ENCODE measurements at places on chromosomes 13 and 19.

- no peak for DNase-seq
Observed at GRCh38 chr13:27236478-27236877, 14.9 kb upstream of the RPL21 start.

DNA sequence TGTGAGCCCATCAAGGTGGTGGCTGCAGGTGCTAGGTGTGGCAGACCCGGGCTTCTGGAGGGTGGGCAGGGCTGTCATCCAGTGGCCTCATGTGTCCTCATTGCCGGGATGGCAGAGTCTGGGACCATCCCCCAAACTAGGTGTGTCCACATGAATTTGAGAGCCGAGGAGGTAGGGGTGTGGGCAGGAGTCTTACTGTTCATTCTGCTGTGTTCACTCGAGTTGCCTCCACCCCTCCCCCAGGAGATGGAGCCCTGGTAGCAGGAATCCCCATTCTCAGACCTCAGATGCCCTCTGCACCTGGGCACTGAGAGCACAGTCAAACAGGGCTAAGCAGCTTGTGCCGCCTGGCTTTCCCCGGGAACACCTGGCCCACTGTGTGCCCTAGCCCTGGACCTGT, 22.4 kb downstream of the NAXD start:
- DNase-seq: no peak

DNA sequence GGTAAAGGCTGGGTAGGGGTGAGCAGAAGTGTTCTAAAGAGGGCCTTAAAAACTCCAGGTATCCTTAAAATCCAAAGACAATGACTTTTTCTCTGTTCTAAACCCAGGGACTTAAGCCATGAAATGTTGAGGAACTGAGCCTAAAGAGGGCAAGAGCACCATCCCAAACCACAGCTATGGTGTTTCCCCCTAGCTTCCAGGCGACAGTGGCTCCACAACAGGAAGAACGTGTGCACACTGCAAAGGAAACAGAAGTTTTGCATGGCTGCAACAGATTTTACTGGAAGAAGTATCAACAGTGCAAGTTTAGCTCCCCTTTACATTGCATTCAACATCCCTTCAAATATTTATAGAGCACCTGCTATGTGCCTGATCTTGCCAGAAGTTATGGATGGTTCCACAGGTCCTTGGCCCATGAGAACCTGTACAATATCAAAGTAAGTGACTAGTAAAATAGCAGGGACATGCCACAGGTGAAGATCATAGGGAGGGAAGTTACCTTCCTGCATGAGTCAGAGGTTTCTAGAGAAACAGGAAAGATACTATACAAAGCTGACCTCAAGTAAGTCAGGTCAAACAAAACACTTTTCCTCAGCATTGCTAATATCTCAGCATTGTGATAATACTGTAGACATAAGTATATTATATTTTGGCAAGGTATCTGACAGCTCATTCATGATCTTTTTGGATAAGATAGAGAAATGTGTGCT, 8.4 kb upstream of the KCTD12 start:
- DNase-seq: no peak

GRCh38 chr19:52679598-52679997, 41.4 kb upstream of the ZNF83 start:
- DNase-seq: no peak

Data from activated CD8-positive, alpha-beta memory T cell treated with anti-CD3 and anti-CD28 coated beads for 4 hours (primary cell).